A549 treated with Hydrocortisone at 1 μM for 4 hours (cell line): ENCODE measurements at places on chromosomes 13 and 19. TPM values are rescaled to one million over a fixed set of nuclear protein-coding genes. Genes with fewer than 3 reads are reported as not detected.

CRLF1 gene
- total RNA-seq = 3.8 to 8.7 TPM (median 5.1 TPM) in 5 replicates

PEAK3 gene
- total RNA-seq = 0.09 to 0.18 TPM (median 0.14 TPM) in 5 replicates

NALCN gene
- total RNA-seq = 3.4 to 4.2 TPM (median 3.5 TPM) in 5 replicates

RAB3D gene
- total RNA-seq = 2.8 to 6.0 TPM (median 3.8 TPM) in 5 replicates

MBD3L2 gene
- not detected in 5 replicates for total RNA-seq

ZNF534 gene
- total RNA-seq = not detected in 5 replicates

URAD gene
- not detected in 5 replicates for total RNA-seq

CEACAM1 gene
- 1.7 to 2.7 TPM (median 2.0 TPM) in 5 replicates for total RNA-seq

AKAP8L gene
- 33.3 to 43.6 TPM (median 36.6 TPM) in 5 replicates for total RNA-seq

IGSF23 gene
- total RNA-seq = 0.15 to 0.84 TPM (median 0.66 TPM) in 5 replicates

HCN2 gene
- 30.4 to 38.9 TPM (median 35.2 TPM) in 5 replicates for total RNA-seq

RAB4B gene
- 14.0 to 20.1 TPM (median 17.1 TPM) in 5 replicates for total RNA-seq

PIAS4 gene
- total RNA-seq = 13.8 to 18.4 TPM (median 17.0 TPM) in 5 replicates

KRTDAP gene
- total RNA-seq = not detected in 5 replicates

PRR20D gene
- not detected in 5 replicates for total RNA-seq

SOX21 gene
- total RNA-seq = 0.36 to 0.51 TPM (median 0.44 TPM) in 5 replicates

ZNF132 gene
- 0.08 to 0.17 TPM (median 0.13 TPM) in 5 replicates for total RNA-seq

PTPRH gene
- total RNA-seq = 3.1 to 5.8 TPM (median 4.0 TPM) in 5 replicates

ZNRF4 gene
- total RNA-seq = not detected in 5 replicates

ADGRL1 gene
- 6.2 to 8.1 TPM (median 7.2 TPM) in 5 replicates for total RNA-seq

ZNF415 gene
- not detected in 5 replicates for total RNA-seq

CNOT3 gene
- 50.5 to 63.8 TPM (median 58.1 TPM) in 5 replicates for total RNA-seq

DMKN gene
- total RNA-seq = 33.8 to 45.0 TPM (median 35.0 TPM) in 5 replicates

KLK14 gene
- total RNA-seq = 0.26 to 0.44 TPM (median 0.36 TPM) in 5 replicates

TNFSF9 gene
- total RNA-seq = 2.3 to 4.8 TPM (median 4.5 TPM) in 5 replicates
